Heart right ventricle (tissue), 16 donors: ENCODE measurements at places on chromosomes 16 and 17. TPM values are rescaled to one million over a fixed set of nuclear protein-coding genes. Genes with fewer than 3 reads are reported as not detected.

- DNase-seq = peak; percentile 64
Measured at GRCh38 chr16:81752225-81752875, 26.7 kb upstream of the PLCG2 start.

- DNase-seq = no peak
Measured at GRCh38 chr17:63974594-63975192, 2.0 kb upstream of the SCN4A start.

- DNase-seq = no peak
Measured at GRCh38 chr16:11700264-11701029, 32.2 kb downstream of the SNN start.

GRCh38 chr16:10812312-10813098 is 6.1 kb downstream of the TVP23A start:
- no peak for DNase-seq

DNA sequence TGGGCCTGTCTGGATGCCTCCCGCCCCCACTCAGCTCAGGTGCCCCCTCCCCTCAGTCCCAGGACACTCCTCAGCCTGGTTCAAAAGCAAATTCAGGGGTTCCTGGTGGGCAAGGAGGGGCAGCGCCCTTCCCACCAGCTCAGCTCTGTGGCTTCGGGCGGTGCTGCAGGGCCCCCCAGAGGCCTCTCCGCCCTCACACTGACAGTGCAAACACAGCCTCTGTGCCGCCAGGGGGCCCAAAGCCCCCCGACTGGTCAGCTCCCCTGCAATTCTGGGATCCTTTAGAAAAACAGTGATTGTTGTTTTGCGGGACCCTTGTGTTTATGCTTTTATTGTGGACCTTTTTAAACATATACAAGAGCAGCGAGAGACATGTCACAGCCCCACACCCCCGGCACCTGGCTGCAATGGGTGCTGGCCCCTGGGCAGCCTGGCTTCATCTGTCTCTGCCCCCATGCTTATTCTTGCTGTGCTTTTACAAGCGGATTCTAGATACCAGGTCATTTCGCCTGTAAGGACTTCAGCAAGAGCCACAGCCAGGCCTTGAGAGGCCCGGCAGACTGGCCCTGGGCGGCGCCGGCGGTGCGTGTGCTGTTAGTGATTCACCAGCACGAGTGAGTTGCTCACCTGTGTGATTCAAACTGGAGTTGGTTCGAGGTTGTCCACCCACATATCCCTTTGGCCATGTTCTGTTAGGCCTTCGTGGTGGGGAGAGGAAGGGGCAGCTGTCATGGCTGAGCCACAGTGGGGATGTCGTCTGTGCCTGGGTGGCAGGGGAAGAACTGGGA is 21.2 kb downstream of the ZNF469 start:
- no peak for DNase-seq

GRCh38 chr17:42525221-42525620 is 10.8 kb upstream of the NAGLU start:
- no peak for DNase-seq

- no peak for DNase-seq
Measured at GRCh38 chr16:81692021-81692420, 87.1 kb upstream of the PLCG2 start.

- no peak for DNase-seq
Measured at GRCh38 chr17:65901394-65901793, 290.5 kb downstream of the CEP112 start.

- peak; percentile 75 for DNase-seq
Measured at GRCh38 chr17:16486373-16487250, 5.4 kb downstream of the LRRC75A start.

DNA sequence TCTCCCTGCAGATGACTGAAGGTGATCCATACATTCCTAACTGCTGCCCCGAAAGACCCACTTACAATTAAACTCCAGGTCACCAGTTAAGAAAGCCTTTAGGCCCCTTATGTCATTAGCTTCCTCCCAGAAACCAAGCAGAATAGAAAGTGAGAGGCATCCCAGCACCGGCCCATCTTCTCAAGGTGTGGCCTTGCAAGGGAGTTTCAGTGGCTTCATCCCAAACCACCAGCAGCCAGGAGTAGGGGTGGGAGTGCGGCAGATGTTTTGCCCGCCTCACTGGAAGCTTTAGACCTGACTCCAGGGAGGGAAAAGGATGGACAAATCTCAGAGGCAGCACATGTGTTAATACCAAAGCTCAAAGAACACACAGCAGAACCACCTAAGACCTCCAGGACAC is 5.1 kb downstream of the ZFHX3 start:
- DNase-seq = no peak

DNA sequence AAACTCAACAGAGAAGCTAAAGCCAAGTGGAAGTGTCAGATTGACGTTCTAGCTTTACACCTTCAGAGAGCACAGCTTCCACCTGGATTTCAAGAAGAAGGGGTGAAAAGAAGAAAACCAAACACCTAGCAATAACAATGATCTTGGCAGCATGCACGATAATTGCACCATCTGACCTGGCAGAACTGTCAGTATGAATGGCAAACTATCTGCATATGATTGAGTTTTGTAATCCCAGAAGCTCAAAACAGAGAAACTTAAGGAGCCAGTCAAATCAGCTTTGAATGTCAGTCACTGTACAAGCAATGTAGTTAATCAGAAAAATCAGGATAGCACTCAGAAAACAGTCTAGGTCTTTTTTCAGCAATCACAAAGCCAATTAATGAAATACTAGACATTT is 427.1 kb downstream of the ZFHX3 start:
- no peak for DNase-seq

- no peak for DNase-seq
Measured at GRCh38 chr17:75371339-75371738, 34.1 kb downstream of the GRB2 start.

GRCh38 chr16:25034911-25035310 is 19.7 kb upstream of the ARHGAP17 start:
- no peak for DNase-seq

- DNase-seq = no peak
Measured at GRCh38 chr17:30477774-30478115, 537 bp downstream of the GOSR1 start.

- DNase-seq = no peak
Measured at GRCh38 chr16:22070361-22071330, 21.7 kb upstream of the VWA3A start.

DNA sequence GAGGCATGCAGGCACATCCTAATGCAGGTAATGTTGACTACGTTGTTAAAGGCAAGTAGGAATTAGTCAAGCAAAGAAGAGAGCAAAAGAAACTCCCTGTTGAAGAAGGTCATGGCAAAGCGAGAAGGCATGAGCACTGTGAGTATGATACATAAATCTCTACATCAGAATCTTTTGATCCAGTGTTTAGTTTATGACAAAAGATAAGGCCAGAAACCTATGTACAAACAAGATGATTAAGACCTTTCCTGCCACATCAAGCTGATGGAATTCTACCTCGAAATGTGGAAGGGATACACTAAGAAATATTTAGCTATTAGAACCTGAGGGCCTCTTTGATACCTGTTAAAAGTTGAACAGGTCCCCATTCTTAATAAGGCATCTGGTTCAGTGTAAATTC is 20.2 kb downstream of the SYCE1L start:
- no peak for DNase-seq

DNA sequence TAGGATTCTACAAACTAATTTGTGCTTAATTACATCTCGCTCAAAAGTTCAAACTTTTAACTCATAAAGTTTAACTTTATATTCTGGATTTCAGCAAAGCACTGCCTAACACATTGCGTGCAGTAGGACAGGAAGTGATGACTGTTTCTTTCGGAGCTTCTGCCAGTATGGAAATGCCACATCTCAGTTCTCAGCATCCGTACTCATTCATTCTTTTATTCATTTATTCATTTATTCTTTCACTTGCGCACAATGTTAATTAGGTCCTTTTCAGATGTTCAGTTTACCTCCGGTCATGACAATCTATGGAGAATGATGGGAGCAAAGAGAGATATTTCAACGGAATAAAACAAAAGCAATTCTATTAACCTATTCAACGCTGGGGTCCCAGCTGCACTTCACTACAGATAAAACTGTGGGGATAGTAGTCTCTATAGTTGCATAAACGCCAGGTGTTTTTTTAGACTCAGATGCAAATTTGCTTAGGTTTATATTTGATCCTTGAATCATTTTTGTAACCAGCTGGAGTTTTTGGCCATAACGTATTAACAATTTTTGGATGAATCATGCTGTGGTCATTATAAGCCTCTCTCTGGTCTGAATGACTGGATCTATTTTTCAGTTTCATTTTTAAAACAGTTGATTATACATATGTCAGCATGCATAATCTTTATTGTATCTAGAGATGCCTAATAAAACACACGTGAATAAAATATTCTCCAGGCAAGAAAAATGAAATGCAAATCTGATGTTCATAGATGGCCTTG is 143.9 kb downstream of the KCNJ2 start:
- no peak for DNase-seq

DNA sequence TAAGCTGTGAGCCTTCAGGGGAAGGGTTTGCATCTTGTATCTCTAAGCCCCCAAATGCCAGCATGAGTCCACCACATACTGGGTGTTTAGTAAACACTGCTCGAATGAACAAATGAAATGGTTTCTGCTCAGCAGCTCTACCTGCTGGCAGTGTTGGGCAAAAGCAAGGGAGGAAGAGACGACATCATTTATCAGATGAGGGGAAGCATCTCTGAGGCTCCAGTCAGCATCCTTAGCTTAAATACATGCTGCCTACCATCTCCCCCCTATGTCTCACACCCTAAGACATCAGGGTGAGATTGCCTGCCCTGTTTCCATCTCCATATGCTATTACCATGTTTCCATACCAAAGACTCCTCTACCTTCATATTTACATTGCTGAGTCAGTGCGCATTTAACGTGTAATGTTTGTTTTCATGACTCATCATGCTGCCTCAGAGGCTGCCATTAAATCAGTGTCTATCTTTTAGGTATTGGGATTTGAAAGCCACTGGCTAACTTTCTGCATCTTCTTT is 379.8 kb downstream of the UTP18 start:
- no peak for DNase-seq

DNA sequence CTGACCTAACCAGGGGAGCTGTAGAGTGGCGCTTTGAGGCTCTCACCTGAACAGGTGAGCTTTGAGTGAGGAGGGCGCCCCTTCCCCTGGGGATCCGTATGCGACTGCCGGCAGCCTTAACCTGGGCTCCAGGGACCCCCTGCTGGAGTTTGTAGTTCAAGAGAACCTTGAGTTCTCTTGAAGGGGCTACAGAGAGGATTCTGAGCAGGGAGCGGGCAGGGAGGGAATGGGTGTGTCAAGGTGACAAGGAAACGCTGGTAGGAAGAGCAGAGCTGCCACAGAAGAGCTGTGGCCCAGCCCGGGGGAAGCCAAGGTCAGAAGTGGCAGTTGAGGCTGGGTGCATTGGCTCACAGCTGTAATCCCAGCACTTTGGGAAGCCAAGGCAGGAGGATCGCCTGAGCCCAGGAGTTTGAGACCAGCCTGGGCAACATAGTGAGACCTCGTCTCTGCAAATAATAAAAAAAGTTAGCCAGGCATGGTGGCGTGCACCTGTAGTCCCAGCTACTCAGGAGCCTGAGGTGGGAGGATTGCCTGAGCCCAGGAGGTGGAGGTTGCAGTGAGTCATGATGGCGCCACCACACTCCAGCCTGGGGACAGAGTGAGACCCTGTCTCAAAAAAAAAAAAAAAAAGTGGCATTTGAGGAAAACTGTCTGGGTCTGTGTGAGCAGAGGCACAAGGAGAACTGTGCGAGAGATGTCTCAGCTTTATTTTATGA is 1.2 kb downstream of the LLGL2 start:
- DNase-seq = no peak

- DNase-seq = no peak
Measured at GRCh38 chr16:25177831-25178688, 38.7 kb upstream of the AQP8 start.

GRCh38 chr17:47810200-47810821 is 11.3 kb downstream of the OSBPL7 start:
- DNase-seq = no peak

DNA sequence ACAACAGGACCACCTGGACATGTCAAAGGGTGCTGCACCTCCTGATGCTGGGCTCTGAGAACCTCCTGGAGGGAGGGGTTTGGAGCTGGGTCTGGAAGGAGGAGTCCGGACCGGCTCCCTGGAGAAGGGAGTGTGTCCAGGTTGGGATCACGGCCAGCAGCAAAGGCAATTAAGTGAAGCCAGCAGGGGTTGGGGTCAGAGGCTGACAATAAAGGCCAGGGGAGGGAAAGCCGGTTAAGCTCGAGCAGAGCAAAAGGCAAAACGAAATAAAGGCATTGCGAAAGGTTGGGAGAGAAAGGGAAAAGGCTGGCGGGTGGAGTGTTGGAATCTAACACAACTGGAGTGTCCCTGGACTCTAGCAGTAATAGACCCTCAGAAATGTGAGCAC is 992 bp upstream of the CACNG4 start:
- no peak for DNase-seq

Gene SLFN12
- 7.8 TPM for total RNA-seq

Gene KRT13
- total RNA-seq = not detected

Gene TBX4
- not detected for total RNA-seq

Gene DNAH3
- 1.2 TPM for total RNA-seq

Gene ZNF423
- 6.8 TPM for total RNA-seq

Gene NLE1
- 3.5 TPM for total RNA-seq

Gene SLC6A2
- total RNA-seq = not detected

Gene CLEC3A
- not detected for total RNA-seq

Gene SGCA
- total RNA-seq = 180 TPM

Gene NHLRC4
- total RNA-seq = not detected

Gene SPNS2
- 15.7 TPM for total RNA-seq

Gene SPATA33
- 2.3 TPM for total RNA-seq

Gene CLEC10A
- total RNA-seq = 1.8 TPM

Gene XYLT1
- total RNA-seq = 0.67 TPM

Gene TSNAXIP1
- 0.96 TPM for total RNA-seq

Gene CCL4L2
- 0.62 TPM for total RNA-seq

Gene MIEN1
- total RNA-seq = 36.1 TPM
